Stimulated activated naive CD4-positive, alpha-beta T cell (primary cell): ENCODE measurements at places on chromosomes 6 and 20.

GRCh38 chr6:71727632-71728294 lies 158.6 kb upstream of the RIMS1 start:
- DNase-seq, result no peak

DNA sequence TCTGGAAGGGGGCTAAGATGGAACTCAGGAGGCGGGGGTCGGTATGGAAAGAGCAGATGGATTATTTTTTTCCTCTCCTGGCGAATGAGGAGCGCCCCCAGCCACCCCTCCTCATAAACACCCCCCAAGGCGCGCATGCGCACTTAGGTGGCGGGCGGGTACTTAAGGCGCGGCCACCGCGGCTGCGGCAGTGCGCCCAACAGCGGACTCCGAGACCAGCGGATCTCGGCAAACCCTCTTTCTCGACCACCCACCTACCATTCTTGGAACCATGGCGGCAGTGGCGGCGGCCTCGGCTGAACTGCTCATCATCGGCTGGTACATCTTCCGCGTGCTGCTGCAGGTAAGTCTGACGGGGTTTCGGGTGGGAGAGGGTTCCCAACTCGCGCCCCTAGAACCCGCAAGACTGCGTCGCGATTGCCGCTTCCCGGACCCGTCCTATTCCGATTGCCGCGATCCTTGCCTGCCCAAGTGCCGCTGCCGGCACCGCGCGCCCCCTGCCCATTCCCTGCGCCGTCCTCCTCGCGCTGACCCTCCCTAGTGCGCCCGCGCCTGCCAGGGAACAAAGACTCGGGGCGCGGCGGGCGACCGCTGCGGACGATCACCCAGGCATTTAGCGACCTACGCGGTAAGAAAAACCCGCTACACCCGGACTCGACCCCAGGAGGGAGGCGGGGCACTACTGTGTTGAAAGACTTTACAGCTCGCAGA lies at the start of gene NNAT:
Gene NNAT (plus strand): TSS at position 190 of the 711 bp plus-strand sequence. CDS start 82 bp downstream, at position 272.
- no peak for DNase-seq

DNA sequence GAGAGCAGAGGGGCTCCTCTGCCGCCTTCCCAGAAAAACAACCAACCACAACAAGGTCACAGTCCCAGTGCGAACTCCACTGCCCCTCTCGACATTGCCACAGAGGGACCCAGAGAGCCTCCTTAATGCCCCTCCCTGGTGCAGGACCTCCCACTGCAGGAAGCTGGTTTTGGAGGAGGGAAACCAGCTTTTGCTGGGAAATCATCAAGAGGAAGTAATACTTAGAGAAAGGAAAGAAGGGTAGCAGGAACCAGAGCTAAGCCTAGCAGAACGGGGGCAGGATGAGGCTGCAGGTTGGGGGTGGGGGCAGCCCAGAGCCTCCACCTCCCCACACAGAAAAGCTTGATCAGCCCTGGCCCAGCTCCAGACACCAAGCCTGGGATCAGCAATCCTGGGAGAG lies 37.7 kb upstream of the SIRPA start:
- no peak for DNase-seq

DNA sequence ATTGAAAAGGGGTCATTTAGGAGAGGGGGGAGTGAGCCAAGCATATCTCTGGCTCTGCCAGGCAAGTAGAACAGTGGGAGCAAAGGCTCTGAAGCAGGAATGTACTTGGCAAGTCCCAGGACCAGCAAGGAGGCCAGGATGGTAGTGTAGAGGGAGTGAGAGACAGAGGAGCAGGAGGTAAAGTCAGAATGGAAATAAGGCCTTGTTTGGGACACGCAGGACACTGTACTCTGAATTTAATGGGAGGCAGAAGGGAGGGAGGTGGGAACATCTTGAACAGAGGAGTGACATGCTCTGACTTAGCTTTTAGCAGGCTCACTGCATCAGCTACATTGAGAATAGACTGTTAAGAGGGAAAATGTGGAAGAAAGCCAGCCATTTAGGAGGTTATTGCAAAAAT lies 37.0 kb upstream of the ENPP1 start:
- DNase-seq, result no peak

- peak; percentile 73 for DNase-seq
Observed at GRCh38 chr6:36360241-36361054, 23.8 kb upstream of the BNIP5 start.

GRCh38 chr6:126963077-126963809 lies 155.2 kb upstream of the RSPO3 start:
- DNase-seq, result no peak

DNA sequence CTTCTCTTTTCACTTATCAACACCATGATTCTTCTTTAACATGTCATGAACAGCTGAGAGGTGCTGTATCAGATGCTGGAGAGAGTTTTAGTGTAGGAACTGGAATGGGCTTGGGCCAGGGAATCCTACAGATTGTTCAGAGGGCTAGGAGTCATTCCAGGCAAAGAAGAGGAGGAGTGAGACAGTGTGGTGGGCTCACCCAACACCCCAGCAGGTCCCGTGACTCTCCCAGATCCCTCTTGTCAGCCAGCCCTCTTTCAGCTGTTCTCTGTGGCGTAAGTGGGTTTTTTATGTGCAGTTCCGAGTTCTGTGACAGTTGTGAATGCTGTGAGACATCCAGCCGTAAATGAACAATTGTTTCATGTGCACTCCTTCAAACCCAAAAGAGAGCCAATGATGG lies 31.4 kb upstream of the CEP162 start:
- DNase-seq, result no peak
